ENCODE measurements at places on chromosomes 3 and 15.

DNA sequence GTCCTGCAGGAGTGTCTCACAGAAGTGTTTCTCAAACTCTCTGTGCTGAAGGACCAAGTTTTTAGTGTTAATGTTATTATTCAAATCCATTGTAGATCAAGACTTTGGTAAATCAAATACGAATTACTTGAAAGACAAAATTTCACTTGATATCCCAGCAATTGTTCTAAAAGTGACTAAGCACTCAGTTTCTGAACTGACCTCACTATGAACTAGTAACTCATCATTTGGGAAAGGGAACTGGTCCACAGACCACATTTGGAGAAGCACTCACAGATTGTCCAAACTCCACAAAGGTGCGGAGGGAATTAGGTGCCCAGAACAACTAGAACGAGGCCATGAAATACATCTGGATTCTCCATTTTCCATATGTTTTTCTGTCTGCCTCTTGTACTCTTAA is 25.6 kb downstream of the FAM43A start:
- no peak for DNase-seq

DNA sequence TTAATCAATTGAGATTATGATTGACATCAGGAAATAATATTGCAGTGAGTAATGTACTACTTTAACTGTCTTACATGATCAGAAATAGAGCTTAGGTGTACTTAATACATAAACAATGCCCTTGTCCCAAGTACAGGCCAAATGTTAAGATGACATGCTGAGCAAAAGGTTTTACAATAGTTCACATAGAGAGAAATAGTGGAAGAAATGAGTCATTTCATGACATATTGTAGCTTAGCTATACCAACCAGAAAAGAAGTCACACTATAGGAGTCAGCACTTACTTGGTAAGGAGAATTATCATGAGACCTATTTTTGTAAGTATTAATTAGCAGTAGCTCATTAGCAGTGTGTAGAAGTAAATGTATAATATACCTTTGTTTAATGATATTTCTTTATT is 96.4 kb upstream of the NANOGP8 start:
- no peak for DNase-seq

DNA sequence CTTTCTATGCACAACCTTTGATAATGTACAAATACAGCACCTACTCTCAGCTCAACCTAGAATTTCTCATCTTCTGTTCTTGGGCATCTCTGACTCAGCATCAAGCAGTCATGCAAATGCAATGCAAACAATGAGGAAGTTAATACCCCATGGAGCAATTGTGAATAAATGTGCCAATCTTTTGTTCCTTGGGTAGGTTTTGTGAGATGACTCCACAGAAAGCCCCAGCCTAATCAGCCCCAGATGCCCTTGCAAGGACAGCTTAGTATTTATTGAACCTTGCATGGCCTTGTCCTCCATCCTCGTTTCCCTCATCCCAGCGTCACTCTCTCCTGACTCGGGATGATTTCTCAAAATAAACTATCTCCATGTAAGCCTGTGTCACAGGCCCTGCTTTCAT is 494.7 kb upstream of the NECTIN3 start:
- no peak for DNase-seq

DNA sequence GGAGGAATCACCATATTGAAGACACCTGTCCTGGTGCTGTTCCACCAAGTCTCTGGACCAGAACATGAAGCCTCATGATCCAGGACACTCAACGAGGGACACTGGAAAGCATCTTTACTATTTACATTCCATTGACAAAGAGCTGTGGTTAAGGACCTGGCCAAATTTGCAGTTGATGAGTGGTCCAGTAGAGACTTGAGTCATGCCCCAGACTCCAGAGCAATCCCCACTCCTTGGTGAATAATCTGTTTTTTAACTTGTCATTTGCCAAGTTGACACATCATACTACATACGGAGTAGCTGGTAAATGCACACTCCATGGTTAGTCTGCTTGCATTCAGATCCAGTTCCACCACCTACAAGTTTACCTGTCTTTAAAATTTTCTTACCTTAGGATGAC is 1.2 kb upstream of the COL6A6 start:
- DNase-seq: no peak
